NCI-H1105 (cell line): ENCODE measurements at places on chromosomes 12 and 14.

GRCh38 chr12:130686511-130686991 lies 29.5 kb downstream of the RIMBP2 start:
- DNase-seq, result no peak

- no peak for DNase-seq
Measured at GRCh38 chr14:50053935-50054334, 62.4 kb downstream of the VCPKMT start.

DNA sequence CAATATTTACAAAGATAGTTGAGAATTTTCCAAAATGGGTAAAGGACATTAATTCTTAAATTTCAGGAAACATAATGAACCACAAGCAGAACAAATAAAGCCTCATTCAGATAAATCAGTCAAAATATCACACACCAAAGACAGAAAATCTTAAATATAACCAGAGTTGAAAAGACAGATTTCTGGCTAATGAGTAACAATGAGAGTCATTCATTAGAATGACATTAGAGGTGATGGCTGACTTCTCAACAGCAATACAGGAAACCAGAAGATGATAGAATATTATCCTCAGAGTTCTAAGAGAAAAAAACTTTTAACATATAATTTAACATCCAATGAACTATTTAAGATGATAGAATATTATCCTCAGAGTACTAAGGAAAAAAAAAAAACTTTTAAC lies 124.2 kb downstream of the DENND5B start:
- no peak for DNase-seq

GRCh38 chr12:63068857-63069442 lies 82.1 kb downstream of the AVPR1A start:
- peak; percentile 28 for DNase-seq

- DNase-seq, result no peak
Measured at GRCh38 chr14:55077170-55078151, 26.0 kb downstream of the MAPK1IP1L start.

DNA sequence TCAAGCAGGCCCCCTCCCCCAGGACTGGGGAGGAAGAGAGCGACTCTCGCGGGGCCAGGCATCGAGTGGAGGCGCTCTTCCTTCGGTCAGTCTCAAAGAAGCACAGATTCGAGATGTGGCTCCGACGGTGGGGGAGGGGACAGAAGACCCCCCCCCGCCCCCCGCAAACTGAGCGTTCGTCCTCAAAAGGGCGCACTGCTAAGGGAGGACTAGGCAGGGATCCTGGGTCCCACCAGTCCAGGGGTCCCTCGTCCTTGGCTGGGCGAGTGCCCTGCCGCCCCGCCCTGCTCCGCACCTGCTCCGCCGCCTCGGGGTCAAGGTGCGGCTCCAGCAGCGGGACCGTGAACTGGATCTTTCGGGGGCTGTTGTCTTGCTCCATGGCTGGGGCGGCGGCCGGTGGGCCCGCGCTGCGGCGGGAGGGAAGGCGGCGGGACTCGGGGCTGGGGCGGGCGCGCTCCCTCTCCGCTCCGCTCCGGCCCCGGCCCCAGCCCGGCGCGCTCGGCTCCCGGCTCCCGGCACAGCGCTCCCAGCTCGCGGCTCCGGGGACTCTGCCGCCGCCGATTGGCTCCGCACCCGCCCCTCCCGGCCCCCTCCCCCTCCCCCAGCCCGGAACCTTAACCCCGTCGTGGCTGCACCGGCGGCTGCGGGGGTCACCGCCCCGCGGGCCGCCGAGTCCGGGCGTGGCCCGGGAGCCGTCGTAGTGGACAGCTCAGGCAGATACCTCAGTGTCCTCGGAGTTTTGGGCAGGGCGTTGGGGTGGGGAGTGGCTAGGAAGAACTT lies at the start of gene PPP1R1A:
Gene PPP1R1A (minus strand): TSS at position 550 of the 780 bp plus-strand sequence. CDS start 171 bp downstream, at position 379.
- DNase-seq, result no peak

GRCh38 chr12:123114304-123115083 lies 36.4 kb downstream of the PITPNM2 start:
- DNase-seq, result no peak

DNA sequence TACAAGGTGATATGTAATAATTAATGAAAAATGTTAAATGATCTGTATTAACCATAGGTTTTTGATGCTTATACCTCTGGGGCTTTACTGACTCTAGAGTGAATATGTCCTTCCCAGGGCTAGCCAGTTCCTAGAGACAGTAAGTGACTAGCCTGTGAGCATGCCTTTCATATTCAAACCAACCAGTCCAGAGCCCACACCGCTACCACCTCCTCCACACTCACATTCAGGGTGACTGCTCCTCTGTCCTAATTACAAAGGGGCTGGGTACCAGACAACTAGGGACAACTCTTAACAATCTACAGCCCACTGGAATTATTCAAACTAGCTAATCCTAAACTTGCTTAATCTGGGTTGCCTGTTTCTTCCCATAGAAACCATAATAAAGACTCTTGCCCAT lies 49.0 kb downstream of the RALGAPA1 start:
- no peak for DNase-seq

- DNase-seq, result no peak
Measured at GRCh38 chr12:64760808-64761573, 1.8 kb upstream of the GNS start.

GRCh38 chr12:26119391-26119989 lies 5.3 kb downstream of the BHLHE41 start:
- peak; percentile 36 for DNase-seq

GRCh38 chr12:102061096-102061559 lies 663 bp downstream of the WASHC3 start:
- DNase-seq, result no peak
